Panc1 (cell line): ENCODE measurements at places on chromosomes 6 and 20.

GRCh38 chr20:53316206-53316937 is 277.3 kb downstream of the ZNF217 start:
- DNase-seq: no peak

DNA sequence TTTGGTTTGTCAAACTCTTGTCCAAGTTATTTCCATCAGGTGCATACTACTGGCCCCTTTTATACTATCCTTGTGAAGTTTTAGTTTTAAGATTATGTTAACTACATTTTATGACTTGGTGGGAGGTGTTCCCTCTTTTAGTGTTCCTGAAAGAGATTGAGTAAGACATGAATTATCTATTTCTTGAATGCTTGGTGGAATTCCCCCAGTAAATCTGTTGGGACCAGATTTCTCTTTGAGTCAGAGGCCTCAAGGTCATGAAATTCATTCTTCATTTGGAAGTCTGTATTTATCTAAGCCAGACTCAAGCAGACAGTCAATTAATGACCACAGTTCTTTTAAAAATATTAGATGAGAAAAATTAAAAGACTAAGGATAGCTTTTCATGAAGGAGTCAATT is 81.3 kb downstream of the MOXD1 start:
- DNase-seq: no peak

DNA sequence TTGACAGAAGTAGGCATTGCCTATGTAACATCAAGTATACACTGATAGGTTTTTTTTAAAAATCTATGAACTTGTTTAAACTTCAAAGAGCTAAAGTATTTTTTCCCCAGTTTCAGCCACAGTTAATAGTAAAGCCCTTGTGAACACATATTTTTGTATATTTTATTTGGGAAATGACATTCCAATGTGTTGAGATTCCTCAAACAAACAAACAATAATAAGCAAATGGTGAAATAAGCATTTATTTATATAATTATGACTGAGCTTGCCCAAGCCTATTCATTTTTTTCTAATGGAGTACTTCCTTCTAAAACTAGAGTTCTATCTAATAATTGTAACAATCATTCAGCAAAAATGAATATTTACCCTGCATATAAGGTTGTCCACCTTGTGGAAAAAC is 12.5 kb downstream of the SYCP2 start:
- no peak for DNase-seq

DNA sequence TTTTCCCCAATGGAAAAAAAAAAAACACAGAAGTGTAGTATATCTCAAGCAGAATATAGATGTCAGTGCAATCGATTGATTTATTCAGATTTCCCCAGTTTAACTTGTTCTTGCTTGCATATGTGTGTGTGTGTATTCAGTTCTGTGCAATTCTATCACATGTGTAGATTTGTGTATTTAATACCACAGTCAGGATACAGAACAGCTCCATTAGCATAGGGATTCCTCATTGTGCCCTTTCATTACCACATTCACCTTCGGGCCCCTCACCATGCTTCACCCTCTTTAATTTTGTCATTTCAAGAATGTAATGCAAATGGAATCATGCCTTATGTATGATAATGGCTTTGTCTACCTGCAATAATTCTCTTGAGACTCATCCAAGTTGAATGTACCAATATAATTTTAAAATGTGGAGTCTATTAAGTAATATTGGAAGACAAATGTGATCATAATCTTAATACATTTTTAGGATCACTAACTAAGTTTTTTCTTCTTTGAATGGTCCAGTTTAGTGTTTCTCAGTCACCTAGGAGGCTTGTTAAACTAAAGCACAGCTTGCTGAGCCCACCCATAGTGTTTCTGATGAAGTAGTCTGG is 187.9 kb downstream of the TENT5A start:
- DNase-seq: no peak

DNA sequence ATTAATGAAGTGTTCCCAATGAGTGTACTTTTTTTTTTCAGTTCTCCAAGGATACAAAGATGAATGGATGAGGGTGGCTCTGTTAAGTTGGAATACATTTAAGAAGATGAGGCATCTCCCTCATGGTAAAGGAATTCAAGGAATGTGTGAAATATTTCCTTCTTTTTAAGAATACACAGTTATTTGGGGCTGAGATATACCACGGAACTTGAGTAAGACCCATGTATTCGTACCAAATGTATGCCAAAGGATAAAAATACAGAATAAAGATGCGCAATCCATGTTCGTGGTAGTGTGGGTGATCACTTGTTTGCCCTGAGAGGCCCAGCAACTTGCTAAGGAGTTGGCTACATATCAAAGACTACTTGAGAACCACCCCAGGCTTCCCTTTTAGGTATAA is 164.2 kb upstream of the TCF21 start:
- no peak for DNase-seq

- DNase-seq: no peak
These were observed 7.6 kb upstream of the TMEM14A start for GRCh38 chr6:52663120-52663935.

- DNase-seq: no peak
These were observed 384.5 kb upstream of the ARID1B start for GRCh38 chr6:156392648-156393047.

DNA sequence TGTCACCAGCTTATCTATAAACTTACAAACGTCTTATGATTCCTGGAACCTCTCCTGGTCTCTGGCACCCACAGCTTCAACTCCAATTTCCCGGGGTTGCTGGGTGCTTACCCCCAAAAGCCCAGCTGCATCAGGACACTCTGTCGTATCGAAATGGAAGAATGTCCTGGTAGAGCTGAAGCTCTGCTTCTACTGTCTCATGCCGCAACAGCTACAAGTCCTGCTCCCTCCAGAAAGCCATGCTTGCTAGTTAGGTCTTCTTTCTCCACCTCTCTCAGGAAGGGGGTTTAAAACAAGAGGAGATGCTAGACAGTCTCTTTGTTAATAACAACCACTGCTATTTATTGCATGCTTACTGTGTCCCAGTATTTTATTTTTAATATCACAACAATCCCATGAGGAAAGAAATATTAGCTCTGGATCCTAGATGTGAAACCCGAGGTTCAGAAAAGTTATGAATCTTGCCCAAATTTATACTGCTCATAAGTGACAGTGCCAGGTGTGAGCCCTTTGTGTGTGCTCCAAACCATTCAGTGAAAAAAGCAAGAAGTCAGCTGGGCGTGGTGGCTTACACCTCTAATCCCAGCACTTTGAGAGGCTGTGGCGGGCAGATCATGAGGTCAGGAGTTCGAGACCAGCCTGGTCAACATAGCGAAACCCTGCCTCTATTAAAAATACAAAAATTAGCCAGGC is 82.3 kb upstream of the GCM1 start:
- DNase-seq: no peak

DNA sequence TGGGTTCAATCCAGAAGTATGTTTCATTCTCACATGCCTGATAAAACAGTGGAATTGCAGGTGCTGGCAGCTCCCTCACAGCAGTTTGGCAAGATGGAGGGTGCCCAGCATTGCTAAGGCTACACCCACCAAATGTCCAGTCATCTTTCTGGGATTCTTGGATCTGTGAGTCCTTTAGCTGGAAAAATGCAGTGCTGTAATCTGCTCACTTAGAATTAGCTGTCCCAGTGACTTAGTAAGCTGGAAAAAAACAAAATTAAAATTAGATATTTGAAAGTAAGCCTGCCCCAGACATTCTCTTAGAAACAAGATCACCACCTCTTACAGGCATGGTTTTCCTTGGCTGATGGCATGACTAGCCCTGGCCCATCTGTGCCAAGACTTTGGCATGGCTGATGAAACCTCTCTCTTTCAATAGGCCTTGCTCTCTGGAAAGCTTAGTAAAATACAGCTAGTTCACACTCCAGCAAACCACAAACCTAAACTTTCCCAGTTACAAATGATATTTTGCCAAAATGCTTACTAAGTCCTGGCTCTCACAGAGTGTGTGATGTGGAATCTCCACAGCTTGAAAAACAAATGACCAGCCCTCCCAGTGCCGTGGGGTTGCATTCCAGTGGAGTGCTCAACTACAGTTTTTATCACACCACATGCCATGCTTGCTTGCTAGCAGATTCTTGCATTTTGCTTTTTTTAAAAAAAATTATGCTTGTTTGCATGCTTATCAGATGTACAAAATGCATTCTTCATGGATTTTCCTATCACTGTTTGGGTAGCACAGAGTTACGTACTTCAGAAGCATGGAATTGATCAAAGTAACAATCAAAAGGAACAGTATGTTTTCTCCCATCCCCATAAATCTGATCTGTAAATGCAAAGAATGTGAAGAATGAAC is 261.5 kb downstream of the EYA4 start:
- no peak for DNase-seq

GRCh38 chr20:62956387-62957135 is 4.1 kb downstream of the SLC17A9 start:
- no peak for DNase-seq

DNA sequence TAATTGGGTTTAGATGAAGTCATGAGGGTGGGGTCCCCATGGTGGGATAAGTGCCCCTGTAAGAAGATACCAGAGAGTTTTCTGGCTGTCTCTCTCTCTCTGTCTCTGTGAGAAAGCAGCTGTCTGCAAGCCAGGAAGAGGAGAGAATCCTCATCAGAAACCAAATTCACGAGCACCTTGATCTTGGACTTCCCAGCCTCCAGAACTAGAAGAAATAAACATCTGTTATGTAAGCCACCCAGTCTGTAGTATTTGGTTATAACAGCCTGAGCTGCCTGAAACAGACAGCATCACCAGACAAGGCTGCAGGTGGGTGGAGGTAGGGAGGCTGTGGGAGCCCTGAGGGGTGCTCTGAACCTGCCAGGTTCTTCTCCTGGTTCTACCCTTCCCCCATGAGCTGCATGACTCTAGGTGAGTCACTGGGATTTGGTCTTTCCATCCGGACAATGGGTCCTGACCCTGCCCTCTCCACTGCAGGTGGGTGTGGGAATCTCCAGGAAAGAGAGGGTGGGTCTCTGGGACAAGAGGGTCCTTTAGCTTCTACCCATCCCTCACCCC is 34.3 kb upstream of the VEGFA start:
- DNase-seq: no peak

- DNase-seq: no peak
These were observed 632.7 kb upstream of the AGPAT4 start for GRCh38 chr6:161906571-161906970.

DNA sequence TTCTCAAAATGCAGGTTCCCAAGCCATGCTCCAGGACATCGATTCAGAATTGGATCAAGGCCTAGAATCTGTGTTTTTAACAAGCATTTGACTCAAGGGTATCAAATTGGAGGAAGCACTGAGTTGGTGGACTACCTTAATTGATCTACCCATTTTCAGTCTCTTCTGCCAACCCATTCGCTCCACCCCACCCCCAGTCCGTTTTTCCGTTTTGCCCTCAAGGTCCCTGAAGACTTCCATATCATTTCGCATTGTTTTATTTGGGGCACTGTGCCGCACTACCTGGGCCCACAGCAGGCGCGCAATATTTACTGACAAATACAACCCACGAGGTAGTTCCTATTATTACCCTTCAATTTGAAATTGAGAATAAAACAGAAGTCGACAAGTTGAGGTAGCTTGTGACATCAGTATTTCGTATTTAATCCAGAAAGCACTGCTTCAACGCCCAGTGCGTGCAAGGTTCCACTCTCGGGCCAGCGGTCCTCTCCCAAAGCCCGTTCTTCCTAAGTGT is 557 bp upstream of the DHX35 start:
- DNase-seq: no peak
